CD4-positive, CD25-positive, alpha-beta regulatory T cell (primary cell): ENCODE measurements at places on chromosomes 2 and 18.

GRCh38 chr2:119730671-119731177 lies 29.0 kb upstream of the PTPN4 start:
- DNase-seq = no peak

DNA sequence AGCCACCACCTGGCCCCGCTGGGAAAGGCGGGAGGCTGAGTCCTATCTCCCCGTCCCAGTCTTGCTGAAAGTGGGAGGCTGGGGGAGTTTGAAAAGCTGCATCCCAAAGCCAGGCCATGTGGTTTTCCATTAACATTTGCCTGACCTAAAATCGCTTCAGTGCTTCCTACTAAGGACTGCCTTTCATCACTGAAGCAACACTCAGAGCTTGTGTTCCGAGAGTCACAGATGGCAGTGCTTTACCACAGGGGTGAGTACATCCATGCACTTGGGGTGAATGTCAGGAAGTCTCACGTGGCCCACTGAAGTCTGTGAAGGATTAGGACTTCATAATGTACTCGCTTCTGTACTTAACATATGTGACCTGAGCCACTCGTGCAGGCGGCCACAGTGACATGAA lies 43.3 kb downstream of the PXDN start:
- DNase-seq = no peak

DNA sequence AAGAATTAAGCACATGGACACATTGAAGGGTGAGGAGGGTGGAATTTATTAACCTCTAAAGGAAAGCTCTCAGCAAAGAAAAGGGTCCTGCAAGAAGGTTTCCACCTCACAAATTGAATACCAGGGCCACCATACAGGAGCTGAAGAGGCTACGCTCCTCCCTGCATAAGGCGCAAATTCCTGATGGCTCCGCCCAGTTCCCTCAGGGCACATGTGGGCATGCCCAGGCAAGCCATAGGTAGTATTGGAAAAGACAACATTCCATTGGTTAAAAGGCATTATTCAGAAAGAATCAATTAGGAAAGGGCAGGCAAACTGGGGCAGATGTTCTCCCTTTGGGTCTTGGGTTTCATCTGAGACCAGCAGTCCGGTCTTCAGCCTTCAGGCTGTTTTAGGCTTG lies 161.2 kb downstream of the PTPRM start:
- DNase-seq = no peak

DNA sequence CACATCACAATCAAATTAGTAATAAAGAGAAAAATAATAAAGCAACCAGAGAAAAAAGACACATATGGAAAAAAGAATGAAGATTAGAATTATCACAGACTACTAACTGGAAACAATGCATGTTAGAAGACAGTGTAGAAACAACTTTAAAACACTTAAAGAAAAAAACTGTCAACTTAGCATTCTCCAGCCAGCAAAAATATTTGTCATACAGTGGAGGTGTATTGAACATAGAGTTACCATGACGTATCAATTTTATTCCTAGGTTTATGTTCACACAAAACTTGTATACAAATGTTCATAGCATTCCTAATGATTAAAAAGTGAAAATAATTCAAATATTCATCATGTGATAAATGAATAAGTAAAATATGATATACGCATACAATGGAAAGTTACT lies 61.5 kb upstream of the ADAM23 start:
- no peak for DNase-seq

- peak; percentile 16 for DNase-seq
These were observed 57.4 kb downstream of the ADI1 start for GRCh38 chr2:3461801-3462492.

DNA sequence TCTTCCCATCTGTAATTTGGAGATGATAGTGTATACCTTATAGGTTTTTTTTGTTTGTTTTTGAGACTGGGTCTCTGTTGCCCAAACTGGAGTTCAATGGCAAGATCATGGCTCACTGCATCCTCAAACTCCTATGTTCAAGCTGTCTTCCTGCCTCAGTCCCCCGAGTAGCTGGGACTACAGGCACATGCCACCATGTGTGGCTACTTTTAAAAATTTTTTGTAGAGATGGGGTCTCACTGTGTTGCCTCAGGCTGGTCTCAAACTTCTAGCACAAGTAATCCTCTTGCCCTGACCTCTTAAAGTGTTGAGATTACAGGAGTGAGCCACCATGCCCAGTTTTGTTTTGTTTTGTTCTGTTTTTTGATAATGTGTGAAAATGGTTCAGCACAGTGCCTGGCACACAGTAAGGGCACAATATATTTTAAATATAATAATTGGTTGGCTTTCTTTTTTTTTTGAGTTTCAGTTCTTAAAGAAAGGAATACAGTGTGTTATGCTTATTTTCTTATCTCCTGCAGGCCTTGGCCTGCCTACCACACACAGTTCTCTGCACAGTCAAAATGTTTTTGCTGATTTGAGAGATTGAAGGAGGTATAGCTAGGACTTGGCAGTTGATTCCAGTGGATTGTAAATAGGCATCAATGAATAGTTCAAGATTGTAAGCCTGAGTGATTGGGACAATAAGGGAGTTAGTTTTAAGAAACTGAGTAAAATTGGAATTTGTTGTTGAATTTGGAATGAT lies 6.1 kb downstream of the ACTR3 start:
- no peak for DNase-seq

DNA sequence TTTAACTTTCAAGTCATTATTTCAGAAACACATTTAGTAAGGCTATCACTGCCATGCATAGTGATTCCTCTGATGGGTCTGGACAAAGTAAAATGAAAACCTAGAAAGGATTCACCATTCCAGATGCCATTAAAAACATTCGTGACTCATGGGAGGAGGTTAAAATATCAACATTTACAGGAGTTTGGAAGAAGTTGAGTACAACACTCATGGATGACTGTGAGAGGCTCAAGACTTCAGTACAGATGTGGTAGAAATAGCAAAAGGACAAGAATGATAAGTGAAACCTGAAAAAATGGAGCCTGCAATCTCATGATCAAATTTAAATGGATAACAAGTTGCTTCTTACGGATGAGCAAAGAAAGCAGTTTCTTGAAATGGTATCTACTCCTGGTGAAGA lies 5.8 kb upstream of the TWSG1 start:
- no peak for DNase-seq
